Left forelimb (tissue), 1 donor: ENCODE measurements at places on chromosomes 5 and 9.
A peak's percentile ranks its signal among the peaks of the same experiment; 100 is the strongest.

GRCh38 chr5:158880483-158881001 is 219.2 kb downstream of the EBF1 start:
- no peak for DNase-seq

GRCh38 chr5:133930061-133930812 is 38.2 kb downstream of the C5orf15 start:
- no peak for DNase-seq

DNA sequence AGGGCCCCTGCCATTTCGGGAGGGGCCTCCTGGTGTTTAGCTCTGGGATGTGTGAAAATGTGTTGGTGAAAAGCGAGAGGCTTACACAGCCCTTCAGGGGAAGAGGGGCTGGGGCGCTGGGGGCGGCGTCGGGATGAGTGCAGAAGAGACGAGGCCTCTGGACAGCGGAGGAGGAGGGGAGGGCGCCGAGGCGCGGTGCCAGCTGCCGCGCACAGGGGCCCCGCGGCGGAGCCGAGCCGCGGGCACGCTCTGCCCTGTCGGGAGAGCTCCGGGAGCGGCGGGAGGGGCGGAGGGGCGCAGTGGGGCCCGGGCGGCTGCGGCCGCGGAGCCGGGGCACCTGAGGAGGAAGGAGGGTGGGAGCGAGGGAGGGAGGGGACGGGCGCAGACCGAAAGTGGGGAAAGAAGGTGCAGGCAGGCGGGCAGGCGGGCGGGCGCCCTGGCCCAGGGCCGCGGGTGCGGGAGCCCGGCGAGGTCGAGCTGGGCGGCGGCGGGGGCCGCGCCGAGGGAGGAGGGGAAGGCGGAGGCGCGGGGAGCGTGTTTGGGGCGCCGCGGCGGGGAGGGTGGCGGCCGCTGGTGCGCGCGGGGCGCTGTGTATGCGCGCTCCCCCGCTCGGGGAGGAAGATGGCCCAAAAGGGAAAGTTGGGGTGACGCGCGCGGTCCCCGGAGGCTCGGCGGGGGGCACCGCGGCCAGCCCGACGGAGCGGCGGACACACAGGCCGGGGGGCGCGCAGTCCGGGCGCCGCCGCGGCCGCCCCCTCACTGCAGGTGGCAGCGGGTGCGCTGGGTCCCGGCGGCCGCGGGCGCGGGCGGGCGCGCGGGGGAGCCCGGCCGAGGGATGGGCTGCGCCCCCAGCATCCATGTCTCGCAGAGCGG is at the start of gene PDE8B:
TSS of gene PDE8B (plus strand) at position 590 of the 873 bp plus-strand sequence. CDS start at position 836, 246 bp downstream.
- peak; percentile 66 for DNase-seq

DNA sequence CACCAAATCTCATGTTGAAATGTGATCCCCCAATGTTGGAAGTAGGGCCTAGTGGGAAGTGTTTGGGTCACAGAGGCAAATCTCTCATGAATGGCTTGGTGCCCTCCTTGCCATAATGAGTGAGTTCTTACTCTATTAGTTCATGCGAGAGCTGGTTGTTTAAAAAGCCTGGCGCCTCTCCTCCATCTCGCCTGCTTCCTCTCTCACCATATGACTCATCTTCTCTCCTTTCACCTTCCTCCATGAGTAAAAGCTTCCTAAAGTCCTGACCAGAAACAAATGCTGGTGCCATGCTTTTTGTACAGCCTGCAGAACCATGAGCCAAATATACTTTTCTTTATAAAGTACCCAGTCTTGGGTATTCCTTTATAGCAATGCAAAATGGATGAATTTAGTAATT is 20.9 kb upstream of the ARHGAP26 start:
- DNase-seq, result no peak

DNA sequence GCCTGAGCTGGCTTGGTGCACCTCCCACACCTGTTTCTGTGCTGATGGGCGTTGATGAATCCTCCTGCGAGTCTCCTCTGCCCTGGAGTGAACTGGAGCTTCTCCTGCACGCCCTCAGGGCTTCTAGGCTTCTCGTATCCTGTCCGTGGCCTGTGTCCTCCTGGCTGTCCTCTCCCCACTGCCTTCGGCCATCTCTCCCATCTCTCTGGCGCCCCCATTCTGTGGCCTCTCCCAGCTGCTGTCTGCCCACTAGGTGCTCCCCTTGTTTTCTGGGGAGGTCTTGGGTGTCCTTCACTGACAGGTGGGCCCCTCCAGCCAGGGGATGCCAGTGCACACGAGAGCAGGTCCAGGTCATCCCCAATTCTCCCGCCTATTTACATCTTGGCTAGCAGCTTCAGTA is 28.8 kb downstream of the AHRR start:
- no peak for DNase-seq

GRCh38 chr5:128904805-128905567 is 60.3 kb upstream of the SLC27A6 start:
- DNase-seq, result no peak

DNA sequence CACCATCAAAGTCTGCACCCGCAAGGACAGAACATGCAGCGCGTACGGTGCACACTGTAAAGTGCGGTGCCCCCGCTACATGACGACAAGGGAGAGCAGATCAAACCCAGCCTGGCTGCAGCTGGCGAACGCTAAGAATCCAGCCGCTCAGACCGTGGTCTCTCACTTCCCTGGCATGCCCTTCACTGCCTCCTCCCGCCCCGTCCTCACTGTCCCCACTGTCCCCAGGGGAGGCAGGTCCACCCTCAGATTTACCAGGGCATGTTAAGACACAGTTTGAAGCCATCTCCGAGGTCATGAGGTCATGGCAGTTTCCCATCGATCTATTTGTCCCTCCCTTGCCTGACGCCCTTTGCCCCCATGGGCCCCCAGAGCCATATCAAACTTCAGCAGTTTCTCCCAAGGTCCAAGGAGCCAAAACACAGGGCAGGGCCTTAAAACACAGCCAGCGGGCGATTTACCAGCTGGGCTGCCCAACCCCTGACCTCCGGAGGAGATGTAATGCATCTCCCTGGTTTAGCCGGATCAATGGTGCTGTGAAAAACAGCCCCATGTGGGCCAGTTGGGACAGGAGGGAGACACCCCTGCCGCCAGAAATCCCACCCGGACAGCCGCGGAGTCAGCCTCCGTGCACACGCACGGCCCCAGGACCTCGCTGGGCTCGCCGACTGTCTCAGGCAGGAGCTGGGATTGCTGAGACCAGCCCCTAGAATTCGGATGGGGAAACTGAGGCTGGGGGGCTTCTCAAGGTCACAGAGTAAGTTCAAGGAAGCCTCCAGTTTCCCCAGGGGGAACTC is 52.3 kb upstream of the FUBP3 start:
- DNase-seq, result no peak

DNA sequence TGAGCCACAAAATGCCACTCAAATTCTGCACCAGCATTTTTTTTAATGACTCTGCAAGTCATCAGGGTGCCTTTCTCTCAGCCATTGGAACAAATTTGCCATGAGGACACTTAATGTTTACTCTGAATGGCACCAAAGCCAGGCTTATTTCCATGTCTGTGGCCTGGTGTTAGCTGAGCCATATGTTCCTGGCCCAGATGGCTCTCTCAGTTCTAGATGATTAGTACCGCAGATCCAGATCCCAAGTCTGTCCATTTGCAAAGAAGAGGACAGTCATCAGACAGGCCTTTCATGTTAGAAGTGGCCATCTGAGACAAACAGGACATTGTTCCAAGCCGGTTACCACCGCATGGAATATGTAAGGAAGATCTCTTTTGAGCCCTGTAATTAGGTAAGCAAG is 70.3 kb downstream of the INSYN2B start:
- DNase-seq, result no peak

GRCh38 chr9:5364294-5365024 is 24.8 kb upstream of the RLN1 start:
- DNase-seq, result no peak

DNA sequence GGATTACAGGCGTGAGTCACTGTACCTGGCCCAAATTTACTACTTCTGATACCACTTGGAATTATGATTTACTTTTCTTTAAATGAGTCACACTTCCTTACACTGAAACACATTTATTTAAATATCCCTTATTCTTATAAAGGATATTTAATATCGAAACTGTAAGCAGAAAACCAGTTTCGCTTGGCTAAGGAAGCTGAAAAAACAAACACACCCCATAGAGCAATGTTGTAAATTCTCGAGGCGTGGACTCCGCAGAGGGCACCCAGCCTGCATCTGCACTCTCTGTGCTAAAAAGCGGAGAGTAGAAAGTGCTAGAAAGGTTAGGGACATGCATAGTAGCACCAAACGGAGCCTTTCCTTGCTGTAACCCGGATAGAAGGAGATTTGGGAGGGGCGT is 86.5 kb downstream of the HMCN2 start:
- no peak for DNase-seq

- no peak for DNase-seq
Observed at GRCh38 chr9:111984086-111984802, 87.6 kb downstream of the UGCG start.

GRCh38 chr5:164581889-164582288 is 1076.5 kb downstream of the MAT2B start:
- no peak for DNase-seq

DNA sequence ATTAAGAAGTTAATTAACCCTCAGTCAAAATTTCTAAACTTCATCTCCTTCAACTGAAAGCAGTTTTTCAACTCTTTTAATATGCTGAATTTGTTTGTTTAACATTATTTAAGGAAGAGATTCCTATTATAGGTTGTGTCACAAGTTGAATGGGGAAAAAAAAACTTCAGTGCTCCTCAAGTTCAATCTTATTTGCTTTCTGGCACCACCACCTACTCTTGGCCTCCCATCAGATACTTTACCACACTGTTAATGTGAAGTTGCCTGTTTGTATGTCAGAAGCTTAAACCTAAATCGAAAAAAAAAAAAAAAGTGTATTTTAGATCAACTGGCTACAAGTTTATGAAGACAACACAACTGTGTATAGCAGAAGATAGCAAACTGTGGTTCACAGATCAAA is 4.1 kb upstream of the DOCK2 start:
- DNase-seq, result no peak

GRCh38 chr9:111833941-111834340 is 39.2 kb upstream of the SHOC1 start:
- no peak for DNase-seq

GRCh38 chr5:113170707-113171106 is 194.1 kb downstream of the DCP2 start:
- DNase-seq, result no peak

GRCh38 chr9:128285033-128285784 is 9.1 kb downstream of the SWI5 start:
- DNase-seq, result no peak

DNA sequence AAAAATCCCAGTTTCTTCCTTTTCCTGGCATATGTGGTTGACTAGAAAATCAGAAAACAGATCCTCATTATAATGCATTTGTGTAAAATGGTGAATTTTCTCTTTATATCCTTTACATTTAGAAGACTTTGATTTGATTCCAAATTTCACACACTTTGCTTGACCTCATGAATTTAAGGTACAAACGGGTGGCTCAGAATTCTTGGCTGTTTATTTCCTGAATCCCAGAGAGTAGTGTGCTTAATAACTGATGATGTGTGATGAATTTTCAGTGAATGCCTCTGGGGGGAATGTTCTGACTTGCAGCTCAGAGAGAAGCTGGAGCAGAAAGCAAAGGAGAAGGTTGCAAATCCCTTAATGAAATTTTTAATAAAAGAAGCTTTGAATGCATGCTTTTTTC is 126.8 kb downstream of the SPATA31D1 start:
- DNase-seq, result no peak

DNA sequence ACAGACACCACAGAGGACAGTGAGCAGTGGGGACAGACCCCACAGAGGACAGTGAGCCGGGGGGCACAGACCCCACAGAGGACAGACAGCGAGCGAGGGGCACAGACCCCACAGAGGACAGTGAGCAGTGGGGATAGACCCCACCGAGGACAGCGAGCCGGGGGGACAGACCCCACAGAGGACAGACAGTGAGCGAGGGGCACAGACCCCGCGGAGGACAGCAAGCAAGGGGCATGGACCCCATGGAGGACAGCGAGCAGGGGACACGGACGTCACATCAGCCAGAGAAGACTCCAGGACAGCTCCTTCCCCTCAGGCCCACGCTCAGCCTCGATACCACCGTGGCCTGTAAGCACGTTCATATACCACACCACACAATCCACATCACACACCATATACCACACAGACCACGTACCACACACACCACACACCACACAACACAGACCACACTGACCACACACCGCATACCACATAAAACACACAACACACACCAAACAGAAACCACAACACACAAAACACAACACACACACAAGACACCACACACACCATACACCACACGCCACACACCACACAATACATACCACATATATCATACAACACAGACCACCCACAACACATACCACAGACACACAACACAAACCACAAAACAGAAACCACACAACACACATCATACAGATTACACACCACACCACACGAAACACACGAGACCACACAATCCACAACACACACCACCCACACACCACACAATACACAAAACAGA is 5.2 kb upstream of the ZDHHC11 start:
- no peak for DNase-seq

GRCh38 chr5:152595405-152595804 is 190.3 kb upstream of the NMUR2 start:
- DNase-seq, result no peak

DNA sequence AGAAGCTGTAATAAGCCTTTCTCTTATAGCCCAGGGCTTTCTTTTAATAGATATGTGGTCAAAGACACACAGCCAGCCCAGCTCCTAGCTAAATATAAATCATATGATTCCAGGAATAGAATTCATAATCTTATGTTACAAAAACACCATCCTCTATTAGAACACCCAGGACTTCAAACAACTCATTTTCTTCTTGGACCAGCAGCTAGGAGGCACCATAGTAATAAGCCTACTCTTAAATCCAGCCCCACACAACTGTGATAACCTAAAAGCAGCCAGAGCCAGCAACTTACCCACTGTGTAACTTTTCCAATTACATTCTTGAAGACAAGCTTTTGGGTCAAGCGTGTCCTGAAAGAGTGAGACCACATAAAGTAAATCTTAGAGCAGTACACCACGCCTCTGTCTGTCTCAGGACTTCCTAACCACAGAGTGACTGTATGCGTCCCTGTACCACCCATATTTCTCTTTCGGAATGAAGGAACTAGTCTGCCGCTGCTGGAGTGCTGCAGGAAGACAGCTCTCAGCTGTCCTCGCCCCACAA is 223.8 kb downstream of the TLE1 start:
- DNase-seq, result no peak

DNA sequence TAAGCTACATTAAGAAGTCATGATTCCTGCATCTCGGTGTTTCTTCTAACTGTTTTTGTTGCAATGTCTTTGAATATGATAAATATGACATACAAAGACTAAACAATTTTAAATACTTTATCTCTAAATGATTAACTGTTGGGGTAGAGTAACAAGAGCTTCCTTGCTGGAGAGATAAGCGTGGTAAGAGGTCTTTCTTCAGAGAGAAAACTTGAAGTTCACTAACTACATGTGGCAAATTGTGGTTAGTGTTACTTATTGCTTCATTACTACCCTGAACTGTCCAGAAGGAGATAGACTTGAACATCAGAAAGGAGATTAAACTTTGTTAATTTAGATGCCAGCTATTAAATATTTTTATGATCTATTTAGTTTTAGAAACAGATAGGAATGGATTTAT is 7.0 kb upstream of the ARSB start:
- no peak for DNase-seq

- DNase-seq, result no peak
Observed at GRCh38 chr5:136309932-136310598, 55.3 kb downstream of the TRPC7 start.
